Astrocyte (in vitro differentiated cells and primary cell): ENCODE measurements at places on chromosomes 3 and 15. TPM values are rescaled to one million over a fixed set of nuclear protein-coding genes. Genes with fewer than 3 reads are reported as not detected.
A peak's percentile ranks its signal among the peaks of the same experiment; 100 is the strongest.

The PLSCR5 gene
- not detected in 2 replicates for total RNA-seq

The ADAMTS17 gene
- total RNA-seq = 0.14 and 0.27 TPM in 2 replicates

The ZNF80 gene
- not detected in 2 replicates for total RNA-seq

The SLC7A14 gene
- 0.23 TPM in 1 of 2 replicates, not detected in the other for total RNA-seq

The PLXNA1 gene
- total RNA-seq = 63.3 and 64.3 TPM in 2 replicates

The ZBED2 gene
- total RNA-seq = 0.36 and 1.0 TPM in 2 replicates

The PPIB gene
- 804 and 921 TPM in 2 replicates for total RNA-seq

The TM4SF18 gene
- 4.0 and 5.6 TPM in 2 replicates for total RNA-seq

The MESP1 gene
- not detected in 2 replicates for total RNA-seq

The HIGD2B gene
- total RNA-seq = not detected in 2 replicates

The NRROS gene
- total RNA-seq = not detected in 2 replicates

DNA sequence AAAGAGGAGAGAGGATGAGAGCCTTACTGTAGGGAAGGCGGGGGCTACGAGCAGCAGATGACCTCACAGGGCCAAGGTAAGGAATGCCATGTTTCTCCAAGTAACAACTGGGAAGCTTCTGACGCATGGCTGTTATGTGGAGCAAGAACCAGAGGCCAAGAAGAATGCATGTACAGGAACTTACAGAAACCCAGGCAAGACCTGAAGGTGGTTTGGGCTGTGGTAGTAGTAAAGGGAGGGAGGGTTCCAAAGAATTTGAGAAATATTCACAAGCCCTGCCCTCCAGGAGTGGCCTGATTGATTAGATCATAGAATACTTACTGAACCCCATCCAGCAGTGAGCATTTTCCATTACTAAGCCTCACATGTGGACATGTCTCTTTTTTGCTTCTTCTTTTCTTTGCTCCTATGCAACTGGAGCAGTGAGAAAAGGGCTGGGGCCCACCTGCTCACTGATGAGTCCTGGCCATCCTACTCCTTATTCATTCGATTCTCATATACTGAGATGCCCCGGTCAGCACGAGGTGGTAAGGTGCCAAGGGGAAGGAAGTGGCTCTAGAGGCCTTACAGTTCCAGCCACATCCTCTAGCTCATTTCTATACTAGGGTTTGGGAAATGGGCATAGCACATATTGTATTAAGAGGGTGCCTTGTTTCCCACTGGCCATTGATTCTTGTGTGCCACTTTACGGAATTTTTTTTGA is 8.3 kb upstream of the SLC12A8 start:
- no peaks in the 10 kb centered on the region for H3K4me1 ChIP-seq
- H3K27ac ChIP-seq = no peak overlapping the region

DNA sequence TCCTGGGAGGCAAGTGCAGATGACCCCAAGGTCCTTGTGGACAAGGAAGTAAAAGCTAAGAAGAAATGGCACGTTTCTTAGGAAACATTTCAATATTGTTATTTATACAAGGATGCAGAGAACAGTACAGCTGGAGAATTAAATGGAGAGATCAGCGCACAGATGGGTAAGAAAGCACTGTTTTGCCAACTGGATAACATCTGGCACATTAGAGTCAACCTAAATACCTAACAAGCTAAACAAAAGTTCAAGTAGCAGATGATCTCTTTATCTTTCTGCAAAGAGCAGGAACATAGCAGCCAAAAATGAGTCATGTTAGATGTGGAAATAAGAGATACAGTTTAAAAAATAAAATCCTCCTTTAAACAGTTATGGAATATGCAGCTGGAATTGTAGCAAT is 15.7 kb upstream of the DPPA4 start:
- H3K27me3 ChIP-seq = no peaks in the 10 kb centered on the region
- H3K36me3 ChIP-seq = no peaks in the 10 kb centered on the region
- H3K27ac ChIP-seq = no peak overlapping the region
- no peak overlapping the region for H3K4me3 ChIP-seq

- no peak overlapping the region for H3K27ac ChIP-seq
- H3K4me1 ChIP-seq = peaks cover 16% of the 10 kb centered on the region
- H3K36me3 ChIP-seq = no peaks in the 10 kb centered on the region
- H3K27me3 ChIP-seq = no peaks in the 10 kb centered on the region
- no peak for DNase-seq
These were observed 131.0 kb upstream of the CBLB start for GRCh38 chr3:105999856-106000255.

GRCh38 chr15:40906991-40907802 is 12.9 kb downstream of the VPS18 start:
- peaks cover 9% of the 10 kb centered on the region for H3K36me3 ChIP-seq
- H3K27ac ChIP-seq = peak overlapping the region; percentile 68
- no peak overlapping the region for H3K4me3 ChIP-seq
- DNase-seq = peak; percentile 29

DNA sequence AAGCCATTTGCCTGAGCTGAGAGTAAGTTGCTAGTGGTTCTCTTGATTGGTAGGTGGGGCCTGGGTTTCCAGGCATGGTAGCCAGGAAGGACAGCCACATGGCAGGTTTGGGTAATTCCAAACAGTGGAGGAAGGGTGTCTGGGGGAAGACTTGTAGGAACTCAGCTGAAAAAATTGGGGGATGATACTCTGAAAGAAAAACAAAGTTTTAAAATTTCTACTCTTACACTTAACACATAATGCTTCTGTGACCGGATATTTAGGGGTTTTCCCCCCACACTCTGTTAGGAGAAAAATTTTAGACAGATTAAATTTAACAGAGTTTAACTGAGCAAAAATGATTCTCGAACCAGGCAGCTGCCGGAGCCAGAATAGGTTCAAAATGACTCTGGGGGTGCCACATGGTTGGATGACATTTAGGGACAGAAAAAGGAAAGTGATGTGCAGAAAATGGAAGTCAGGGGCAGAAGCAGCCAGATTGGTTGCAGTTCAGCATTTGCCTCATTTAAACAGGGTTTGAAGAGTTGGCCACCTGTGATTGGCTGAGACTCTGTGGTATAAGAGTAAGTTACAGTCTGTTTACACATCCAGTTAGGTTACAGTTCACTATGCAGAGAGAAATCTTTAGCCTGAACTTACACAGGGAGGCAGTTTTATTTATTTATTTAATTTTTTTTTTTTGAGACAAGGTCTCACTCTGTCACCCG is 8.1 kb downstream of the B2M start:
- no peak overlapping the region for H3K27ac ChIP-seq
- no peaks in the 10 kb centered on the region for H3K4me1 ChIP-seq
- H3K36me3 ChIP-seq = peaks cover 39% of the 10 kb centered on the region
- H3K4me3 ChIP-seq = no peak overlapping the region
- H3K27me3 ChIP-seq = no peaks in the 10 kb centered on the region

DNA sequence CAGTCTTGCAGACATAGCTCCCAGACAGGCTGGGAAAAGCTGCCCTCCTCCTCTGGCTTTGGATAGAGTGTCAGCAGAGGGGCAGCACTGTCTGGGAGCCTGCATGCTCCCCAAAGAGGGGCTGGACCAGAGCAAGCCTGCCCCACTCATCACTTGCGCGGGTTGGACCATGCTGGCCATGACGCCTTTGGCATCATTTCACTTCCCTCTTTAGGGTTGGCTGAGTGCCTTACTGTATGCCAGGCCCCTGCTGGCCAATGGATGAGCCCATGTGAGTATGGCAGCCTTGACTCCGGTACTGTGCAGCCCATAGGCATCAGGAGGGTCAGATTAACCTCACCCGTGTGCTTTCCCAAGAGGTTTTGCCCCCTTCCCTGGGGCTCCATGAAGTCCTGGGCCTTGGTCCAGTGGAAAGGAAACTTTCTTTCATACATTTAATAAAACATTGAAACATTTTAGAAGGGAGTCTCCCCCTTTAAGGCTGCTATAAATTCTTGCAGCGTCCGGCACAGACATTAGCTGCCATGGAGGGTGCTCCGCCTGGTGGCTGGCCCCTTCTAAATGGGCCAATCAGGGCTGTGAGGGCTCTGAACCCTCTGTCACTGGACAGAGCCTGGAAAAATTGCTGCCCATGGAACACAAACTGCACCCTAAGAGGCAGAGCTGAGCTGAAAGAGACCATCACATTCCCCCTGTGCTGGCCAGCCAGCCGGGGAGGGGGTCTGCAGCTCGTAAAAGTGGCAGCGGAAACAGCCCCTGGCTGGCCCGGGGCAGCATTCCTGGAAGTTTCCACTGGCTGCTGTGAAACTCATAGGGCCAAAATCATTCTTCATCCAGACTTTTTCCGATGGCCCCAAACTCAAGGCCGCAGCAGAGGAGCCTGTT is 20.8 kb upstream of the DUSP7 start:
- H3K4me1 ChIP-seq = no peaks in the 10 kb centered on the region
- H3K4me3 ChIP-seq = no peak overlapping the region
- H3K36me3 ChIP-seq = no peaks in the 10 kb centered on the region
- H3K27ac ChIP-seq = no peak overlapping the region
- H3K27me3 ChIP-seq = no peaks in the 10 kb centered on the region
- no peak for DNase-seq

- H3K27me3 ChIP-seq = peaks cover 3% of the 10 kb centered on the region
- no peak for DNase-seq
- H3K4me3 ChIP-seq = no peak overlapping the region
- no peaks in the 10 kb centered on the region for H3K36me3 ChIP-seq
These were observed 9.2 kb upstream of the SLCO3A1 start for GRCh38 chr15:91844341-91844740.

GRCh38 chr3:138950006-138950644 is 3.1 kb downstream of the FOXL2NB start:
- H3K27ac ChIP-seq = no peak overlapping the region
- H3K4me3 ChIP-seq = peak overlapping the region; percentile 42
- H3K36me3 ChIP-seq = no peaks in the 10 kb centered on the region
- H3K27me3 ChIP-seq = peaks cover 74% of the 10 kb centered on the region

GRCh38 chr15:70932397-70932796 is 39.8 kb downstream of the LRRC49 start:
- no peaks in the 10 kb centered on the region for H3K27me3 ChIP-seq
- no peak for DNase-seq
- H3K4me1 ChIP-seq = no peaks in the 10 kb centered on the region
- no peak overlapping the region for H3K4me3 ChIP-seq
- no peak overlapping the region for H3K27ac ChIP-seq

GRCh38 chr15:64930778-64931371 is 19.2 kb downstream of the ANKDD1A start:
- H3K4me1 ChIP-seq = peaks cover 10% of the 10 kb centered on the region
- H3K36me3 ChIP-seq = no peaks in the 10 kb centered on the region
- H3K27ac ChIP-seq = no peak overlapping the region

GRCh38 chr15:62848632-62849050 is 193.9 kb upstream of the TPM1 start:
- no peak overlapping the region for H3K27ac ChIP-seq
- no peaks in the 10 kb centered on the region for H3K36me3 ChIP-seq

DNA sequence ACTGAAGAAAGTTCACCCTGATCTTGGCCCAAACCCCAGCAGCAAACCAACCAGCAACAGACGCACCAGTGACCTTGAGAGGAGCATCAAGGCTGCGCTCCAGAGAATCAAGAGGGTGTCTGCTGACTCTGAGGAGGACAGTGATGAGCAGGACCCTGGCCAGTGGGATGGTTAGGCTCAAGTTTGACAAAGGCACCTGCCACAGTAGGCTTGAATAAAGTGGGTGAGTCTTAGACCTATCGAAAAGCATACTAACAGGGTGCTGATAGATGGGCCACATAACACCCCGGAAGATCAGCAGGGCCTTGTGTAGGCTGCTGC is 23.9 kb downstream of the WHAMM start:
- H3K27me3 ChIP-seq = no peaks in the 10 kb centered on the region
- H3K4me3 ChIP-seq = peak overlapping the region; percentile 22
- no peak for DNase-seq
- H3K36me3 ChIP-seq = peaks cover 41% of the 10 kb centered on the region
- H3K4me1 ChIP-seq = peaks cover 21% of the 10 kb centered on the region
- peak overlapping the region; percentile 87 for H3K27ac ChIP-seq

DNA sequence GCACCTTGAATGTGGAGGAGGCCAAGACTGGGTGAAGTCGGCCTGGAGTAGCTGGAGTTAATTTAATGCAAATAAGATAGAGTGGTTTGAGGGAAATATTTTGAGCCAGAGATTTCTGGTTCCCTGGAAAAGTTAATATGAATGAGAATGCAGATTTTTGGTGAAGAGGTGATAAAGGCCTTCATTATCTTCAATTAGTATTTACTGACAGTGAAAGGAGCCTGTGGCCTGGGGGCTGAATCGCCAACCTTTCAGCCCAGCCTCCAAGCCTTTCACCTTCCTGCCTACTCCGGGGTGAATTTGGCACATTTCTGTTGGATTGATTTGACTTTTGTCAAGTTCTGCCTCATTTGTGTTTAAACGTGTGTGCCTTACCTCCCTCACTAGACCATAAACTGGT is 147.8 kb downstream of the SOX2 start:
- H3K27me3 ChIP-seq = no peaks in the 10 kb centered on the region
- DNase-seq = no peak
- no peak overlapping the region for H3K4me3 ChIP-seq
- H3K4me1 ChIP-seq = no peaks in the 10 kb centered on the region
- H3K27ac ChIP-seq = no peak overlapping the region
- H3K36me3 ChIP-seq = no peaks in the 10 kb centered on the region

DNA sequence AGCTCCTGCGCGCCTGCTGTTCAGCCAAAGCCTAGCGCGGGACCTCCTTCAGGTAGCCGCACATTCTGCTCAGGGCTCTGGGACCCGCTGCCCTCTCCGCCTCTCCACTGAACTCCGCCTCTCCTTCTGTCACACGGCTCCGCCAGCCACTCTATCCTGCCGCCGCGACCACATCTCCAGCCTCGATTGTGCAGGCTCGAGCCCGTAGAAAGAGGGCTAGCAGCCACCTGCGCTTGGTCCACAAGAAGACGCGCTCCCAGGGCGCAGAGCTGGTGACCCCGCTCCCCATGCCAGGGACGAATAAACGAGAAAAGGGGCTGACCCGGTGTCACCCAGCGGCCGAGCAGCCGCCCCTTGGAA is 1.1 kb upstream of the VIPR1 start:
- H3K36me3 ChIP-seq = no peaks in the 10 kb centered on the region
- H3K27me3 ChIP-seq = peaks cover 26% of the 10 kb centered on the region
- no peak overlapping the region for H3K27ac ChIP-seq

GRCh38 chr15:36612063-36612788 is 32.8 kb downstream of the CDIN1 start:
- no peaks in the 10 kb centered on the region for H3K36me3 ChIP-seq
- peaks cover 12% of the 10 kb centered on the region for H3K4me1 ChIP-seq
- H3K4me3 ChIP-seq = peak overlapping the region; percentile 9
- no peaks in the 10 kb centered on the region for H3K27me3 ChIP-seq
- peak overlapping the region; percentile 80 for H3K27ac ChIP-seq

- H3K4me3 ChIP-seq = no peak overlapping the region
- H3K27ac ChIP-seq = no peak overlapping the region
- H3K27me3 ChIP-seq = no peaks in the 10 kb centered on the region
- no peak for DNase-seq
- peaks cover 45% of the 10 kb centered on the region for H3K36me3 ChIP-seq
These were observed 17.0 kb downstream of the NISCH start for GRCh38 chr3:52472239-52473000.

GRCh38 chr3:49461443-49462171 is 8.5 kb upstream of the DAG1 start:
- H3K27me3 ChIP-seq = no peaks in the 10 kb centered on the region
- DNase-seq = no peak
- H3K4me3 ChIP-seq = no peak overlapping the region
- peak overlapping the region; percentile 13 for H3K27ac ChIP-seq

GRCh38 chr3:119531151-119531550 is 28.3 kb downstream of the CD80 start:
- no peak overlapping the region for H3K4me3 ChIP-seq
- H3K4me1 ChIP-seq = no peaks in the 10 kb centered on the region
- H3K36me3 ChIP-seq = no peaks in the 10 kb centered on the region
- no peak for DNase-seq
